Brain microvascular endothelial cell (primary cell): ENCODE measurements at places on chromosomes 5 and 9.

GRCh38 chr5:96645091-96645490, 17.1 kb upstream of the CAST start:
- no peak for DNase-seq

GRCh38 chr5:126808521-126808988, 31.6 kb downstream of the LMNB1 start:
- peak; percentile 7 for DNase-seq

DNA sequence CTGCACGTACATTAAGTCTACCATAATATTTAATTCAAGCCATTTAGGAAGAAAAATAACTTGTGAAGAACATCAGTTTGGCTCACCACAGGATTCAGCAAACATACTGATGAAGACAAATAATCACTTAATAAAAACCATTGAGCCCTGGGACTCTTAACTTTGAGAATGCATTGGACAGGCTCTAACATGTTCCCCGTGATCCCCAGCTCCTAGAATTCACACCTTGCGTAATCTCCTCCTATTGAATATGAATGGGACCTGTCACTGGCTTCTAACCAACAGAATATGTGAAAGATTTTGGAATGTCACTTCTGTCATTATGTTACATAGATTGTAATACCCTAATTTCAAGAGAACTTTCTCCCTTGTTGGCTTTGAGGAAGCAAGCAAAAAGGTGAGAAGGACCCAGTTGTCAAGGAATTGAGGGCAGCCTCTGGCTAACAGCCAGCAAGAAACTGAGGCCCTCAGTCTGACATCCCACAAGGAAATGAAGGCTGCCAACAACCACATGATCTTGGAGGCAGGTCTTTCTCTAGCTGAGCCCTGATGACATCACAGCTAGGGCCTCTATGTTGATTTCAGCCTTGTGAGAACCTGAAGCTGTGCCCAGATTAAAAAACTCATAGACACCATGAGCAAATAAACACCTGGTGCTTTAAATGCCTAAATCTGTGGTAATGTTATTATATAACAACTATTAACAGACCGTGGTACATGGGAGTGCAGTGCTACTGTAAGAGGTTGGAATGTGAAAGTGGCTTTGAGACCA, 433.2 kb downstream of the SEMA5A start:
- peak; percentile 24 for DNase-seq

- no peak for DNase-seq
These were observed 159.8 kb downstream of the SLF1 start for GRCh38 chr5:94778299-94778698.

GRCh38 chr9:129513282-129513681, 107.6 kb downstream of the C9orf50 start:
- no peak for DNase-seq

- no peak for DNase-seq
These were observed 242.9 kb downstream of the FANCC start for GRCh38 chr9:95074632-95075031.

GRCh38 chr9:37626708-37627292, 24.0 kb upstream of the FRMPD1 start:
- DNase-seq: no peak

DNA sequence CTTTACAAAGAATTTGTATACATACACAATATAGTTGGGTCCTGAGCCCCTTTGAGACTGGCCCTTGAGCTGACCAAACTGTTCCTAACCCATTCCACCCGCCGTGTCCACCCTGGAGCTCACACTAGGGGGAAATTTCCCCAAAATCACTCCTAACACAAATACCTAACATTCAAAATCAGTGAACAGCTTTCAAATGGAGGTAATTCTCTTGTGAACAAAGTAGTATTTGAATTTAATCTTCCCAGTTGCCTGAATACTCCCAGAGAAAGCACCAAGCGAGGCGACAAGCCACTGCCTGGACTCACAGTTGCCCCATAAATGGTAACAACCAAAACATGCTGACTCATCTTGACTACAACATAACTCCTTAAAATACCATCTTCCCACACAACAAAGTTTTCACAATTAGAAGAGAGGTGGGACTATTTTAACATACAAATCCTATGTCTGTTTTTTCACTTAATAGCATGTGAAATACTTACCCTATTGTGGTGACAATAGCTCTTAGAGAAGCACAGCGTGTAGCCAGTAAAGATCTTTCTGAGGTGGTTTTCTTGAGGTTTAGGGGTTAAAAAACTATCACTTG, 31.7 kb upstream of the SCAMP1 start:
- no peak for DNase-seq

GRCh38 chr9:20312732-20313131, 309.6 kb downstream of the MLLT3 start:
- peak; percentile 39 for DNase-seq

GRCh38 chr5:143258559-143259253, 144.8 kb downstream of the NR3C1 start:
- DNase-seq: no peak

- DNase-seq: no peak
These were observed 254.5 kb upstream of the MPDZ start for GRCh38 chr9:13534006-13534405.

GRCh38 chr9:71663931-71664459, 104.3 kb downstream of the CEMIP2 start:
- no peak for DNase-seq

DNA sequence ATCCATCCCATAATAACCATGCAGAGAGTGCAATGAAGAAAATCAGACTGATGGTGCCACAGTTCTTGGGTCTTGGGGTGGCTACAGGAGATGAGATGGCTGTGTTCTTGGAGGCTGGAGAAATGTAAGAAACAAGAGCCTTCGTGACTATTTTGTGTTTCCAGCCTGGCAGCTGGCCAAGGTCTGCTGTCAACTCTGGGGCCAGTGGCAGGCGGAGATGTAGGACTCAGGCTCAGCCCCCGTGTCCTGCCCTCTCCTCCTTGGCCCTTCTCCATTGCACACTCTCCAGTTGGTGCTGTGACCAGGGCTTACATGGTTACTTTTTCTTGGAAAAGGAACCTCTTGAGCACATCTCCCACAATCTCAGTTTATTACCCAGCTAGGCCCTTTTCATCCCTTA, 235.4 kb downstream of the DMRT2 start:
- DNase-seq: no peak

- DNase-seq: no peak
These were observed at the start of gene HSPB3 for GRCh38 chr5:54455413-54456157. TSS of gene HSPB3 (plus strand) at chr5:54455699. CDS start at chr5:54455790, 91 bp downstream.

DNA sequence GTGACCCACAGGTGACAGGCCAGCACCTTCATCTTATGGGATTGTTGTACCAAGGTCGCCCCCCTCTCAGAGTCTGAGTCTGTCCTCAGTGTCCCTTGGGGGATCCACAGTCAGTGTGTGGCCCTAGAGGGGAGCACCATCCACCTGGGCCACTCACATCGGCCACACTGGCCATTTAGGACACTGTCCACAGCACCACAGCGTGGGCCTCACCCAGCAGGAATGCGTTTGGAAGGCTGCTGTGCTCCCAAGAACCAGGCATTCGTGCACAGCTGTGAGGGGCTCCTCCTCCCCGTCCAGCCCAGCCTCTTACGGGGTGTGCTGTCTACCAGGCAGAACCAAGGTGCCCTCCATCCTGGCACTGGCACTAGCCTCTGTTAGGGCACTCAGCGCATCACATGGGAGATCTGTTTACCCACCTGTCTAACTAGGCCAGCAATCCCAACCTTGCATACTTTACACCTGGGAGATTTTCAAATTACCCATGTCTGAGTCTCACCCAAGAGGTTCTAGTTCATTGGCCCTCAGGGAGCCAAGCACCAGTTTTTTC, 24.5 kb upstream of the UBE2QL1 start:
- DNase-seq: no peak

- no peak for DNase-seq
These were observed 25.8 kb downstream of the ECPAS start for GRCh38 chr9:111458139-111459009.

DNA sequence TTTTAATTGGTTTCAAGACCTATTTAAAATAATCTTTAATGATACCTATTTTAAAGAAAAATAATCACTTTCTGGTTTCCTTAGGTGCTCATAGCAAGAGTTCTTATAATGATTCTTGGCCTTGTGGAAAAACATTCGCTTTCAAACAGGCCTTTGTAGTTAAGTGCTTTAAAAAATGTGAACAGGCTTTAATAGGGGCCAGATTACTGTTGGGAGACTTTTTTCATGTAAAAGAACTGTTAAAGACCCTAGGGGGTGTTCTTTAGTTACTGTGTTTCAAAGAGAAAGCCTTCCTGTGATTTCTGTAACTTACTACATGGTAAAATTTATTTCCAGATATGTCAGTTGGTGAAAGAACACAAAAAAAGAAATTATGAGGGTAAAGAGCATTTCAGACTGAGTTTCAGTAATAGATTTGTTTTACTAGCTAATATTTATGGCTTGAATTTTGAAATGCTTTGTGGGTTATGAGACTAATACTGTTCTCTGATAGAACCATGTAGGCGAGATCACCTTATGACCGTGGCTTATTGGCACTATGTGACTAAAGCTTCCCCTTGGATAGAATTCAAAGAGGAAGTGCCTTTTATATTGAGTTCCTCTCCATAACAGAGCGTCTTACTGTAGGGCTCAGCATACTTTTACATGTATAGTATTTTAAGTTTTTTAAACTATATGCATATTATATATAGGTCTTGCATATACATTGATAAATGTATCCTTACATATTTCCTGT, 70.7 kb downstream of the CSNK1G3 start:
- peak; percentile 4 for DNase-seq

DNA sequence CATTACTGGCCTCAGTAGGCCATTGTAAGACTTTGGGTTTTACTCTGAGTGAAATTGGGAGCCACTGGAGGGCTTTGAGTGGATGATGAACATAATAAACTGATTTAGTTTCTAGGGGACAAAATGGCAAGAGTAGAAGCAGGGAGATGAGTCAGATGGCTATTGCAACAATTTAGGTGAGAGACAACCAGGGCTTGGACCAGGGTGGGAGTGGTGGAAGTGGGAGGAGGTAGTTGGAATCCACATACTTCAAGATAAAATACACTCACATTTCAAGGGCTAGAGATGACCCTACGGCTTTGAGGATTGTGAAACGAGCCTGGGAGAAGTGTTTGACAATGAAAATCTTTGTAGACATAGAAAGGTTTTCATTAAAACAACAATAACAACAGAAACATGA, 136.3 kb downstream of the ACTBL2 start:
- DNase-seq: no peak

GRCh38 chr5:43202380-43202779, 10.4 kb downstream of the NIM1K start:
- DNase-seq: no peak

GRCh38 chr5:179316982-179317381, 28.3 kb downstream of the ADAMTS2 start:
- no peak for DNase-seq

DNA sequence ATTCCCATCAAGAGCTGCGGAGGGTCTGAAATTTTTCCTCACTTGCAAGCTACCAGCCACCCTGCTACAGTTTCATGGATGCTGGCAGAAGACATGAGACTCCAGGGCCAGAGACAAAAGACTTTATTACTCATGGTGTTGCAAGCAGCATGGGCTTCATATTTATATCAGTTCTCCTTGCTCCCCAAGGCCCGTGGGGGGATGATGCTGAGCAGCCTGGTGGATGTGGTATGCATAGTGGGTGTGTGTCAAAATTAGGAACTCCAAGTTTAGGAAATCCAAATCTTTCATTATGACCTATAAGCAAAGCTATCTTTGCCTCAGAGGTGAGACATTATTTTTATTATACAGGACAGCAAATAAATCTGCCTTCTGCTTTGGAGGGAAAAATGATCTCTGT, 105.7 kb upstream of the ALDH1B1 start:
- no peak for DNase-seq

DNA sequence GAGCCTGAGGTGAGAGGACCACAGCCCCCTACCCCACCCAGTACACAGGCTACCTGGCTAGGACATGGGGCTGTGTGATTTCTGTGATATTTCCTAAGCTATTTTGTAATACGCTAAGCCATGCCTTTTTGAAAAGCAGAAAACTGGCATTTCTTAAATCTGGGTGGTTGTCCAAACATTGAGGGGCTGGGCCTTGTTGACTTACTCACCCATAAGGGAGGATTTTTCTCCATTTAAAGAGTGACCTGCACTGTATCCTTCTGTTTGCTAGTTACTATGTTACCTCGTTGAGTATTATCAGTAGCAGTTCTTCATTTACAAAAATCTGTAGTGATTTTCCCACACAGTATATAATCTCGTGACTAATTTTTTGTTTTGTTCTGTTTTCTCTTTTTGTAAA, 117.5 kb upstream of the OTULINL start:
- no peak for DNase-seq

DNA sequence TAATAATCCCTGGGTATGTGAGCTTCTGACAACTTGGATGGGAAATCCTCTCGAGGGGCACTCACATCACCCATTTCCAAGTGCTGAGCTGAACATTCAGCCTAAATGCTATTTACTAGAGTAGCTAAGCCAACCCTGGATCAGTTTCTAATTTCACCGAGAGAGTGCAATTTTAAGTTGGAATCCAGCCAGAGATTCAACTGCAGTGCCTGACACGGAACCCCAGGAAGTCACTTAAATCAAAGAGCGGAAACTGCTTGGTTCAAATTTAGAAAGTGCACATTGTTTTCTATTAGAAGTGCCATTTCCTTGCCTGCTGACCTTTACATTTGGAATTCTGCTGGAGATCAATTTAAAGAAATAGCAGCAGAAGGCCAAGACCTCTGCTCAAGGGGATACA, 8.8 kb downstream of the SPRY4 start:
- no peak for DNase-seq

GRCh38 chr9:120100595-120100994, 479.4 kb downstream of the CDK5RAP2 start:
- DNase-seq: no peak

DNA sequence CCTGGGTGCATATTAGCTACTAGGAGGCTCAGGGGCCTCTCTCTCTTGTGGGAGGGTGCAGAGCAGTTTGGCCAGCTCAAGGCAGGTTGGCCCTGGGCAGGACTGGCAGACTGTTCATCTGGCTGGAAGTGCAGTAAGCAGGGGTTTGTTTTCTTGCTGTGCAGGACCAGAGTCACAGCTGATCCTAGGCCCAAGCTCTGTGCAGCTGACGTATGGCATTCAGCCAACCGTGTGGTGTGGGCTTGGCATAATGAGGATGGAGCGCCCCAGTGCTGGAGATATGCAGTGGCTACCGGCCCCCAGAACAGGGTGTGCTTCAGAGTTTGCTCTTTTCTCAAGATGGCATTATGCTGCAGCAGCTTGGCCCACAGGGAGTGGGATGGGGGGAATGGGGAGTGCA, 31.0 kb upstream of the PHF24 start:
- DNase-seq: no peak

- DNase-seq: no peak
These were observed 180.5 kb downstream of the FBXL7 start for GRCh38 chr5:15680455-15680854.

- DNase-seq: no peak
These were observed 315.3 kb upstream of the MSX2 start for GRCh38 chr5:174409070-174409469.

- peak; percentile 4 for DNase-seq
These were observed 299.4 kb downstream of the ZSWIM6 start for GRCh38 chr5:61631438-61631941.

- peak; percentile 11 for DNase-seq
These were observed 34.3 kb upstream of the BARHL1 start for GRCh38 chr9:132547976-132548730.

DNA sequence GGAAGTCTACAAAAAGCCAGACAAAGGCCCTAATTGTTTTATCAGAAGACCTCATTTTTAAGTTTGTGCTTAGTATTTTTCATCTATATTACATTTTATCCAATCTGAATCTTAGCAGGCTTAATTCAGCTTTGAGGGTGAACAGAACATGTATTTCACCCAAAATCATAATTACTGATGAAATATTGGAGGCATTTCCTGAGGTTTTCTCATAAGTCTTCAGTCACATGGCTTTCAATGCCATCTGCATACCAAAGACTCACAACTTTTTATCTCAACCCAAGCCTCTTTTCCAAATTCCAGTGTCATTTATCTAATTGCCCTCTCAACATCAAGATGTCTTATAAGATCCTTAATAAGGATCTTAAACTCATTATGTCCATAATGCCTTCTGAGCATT, 150.8 kb downstream of the TTC39B start:
- DNase-seq: no peak
